Activated CD4-positive, alpha-beta T cell treated with anti-CD3 and anti-CD28 coated beads, Interleukin-2, amount 50 U/mL, for 4 hours (primary cell): ENCODE measurements at places on chromosomes 2 and 18.
A peak's percentile ranks its signal among the peaks of the same experiment; 100 is the strongest.

DNA sequence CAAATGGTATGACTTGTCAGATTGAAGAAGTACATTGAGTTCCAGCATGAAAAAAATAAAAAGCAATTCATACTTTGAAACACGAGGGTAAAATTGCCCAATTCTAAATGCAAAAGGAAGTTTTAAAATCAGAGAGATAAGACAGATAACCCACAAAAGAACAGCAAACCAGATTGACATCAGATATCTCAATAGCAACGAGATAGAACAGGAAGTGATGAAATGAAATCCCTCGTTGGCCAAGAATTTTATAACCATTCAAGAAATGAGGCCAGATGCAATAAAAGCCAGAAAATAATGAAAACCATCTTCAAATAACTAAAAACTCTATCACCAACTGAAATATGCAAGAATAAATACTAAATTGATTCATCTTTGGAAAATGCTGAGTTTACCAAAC lies 172.8 kb downstream of the CD226 start:
- no peak for DNase-seq

DNA sequence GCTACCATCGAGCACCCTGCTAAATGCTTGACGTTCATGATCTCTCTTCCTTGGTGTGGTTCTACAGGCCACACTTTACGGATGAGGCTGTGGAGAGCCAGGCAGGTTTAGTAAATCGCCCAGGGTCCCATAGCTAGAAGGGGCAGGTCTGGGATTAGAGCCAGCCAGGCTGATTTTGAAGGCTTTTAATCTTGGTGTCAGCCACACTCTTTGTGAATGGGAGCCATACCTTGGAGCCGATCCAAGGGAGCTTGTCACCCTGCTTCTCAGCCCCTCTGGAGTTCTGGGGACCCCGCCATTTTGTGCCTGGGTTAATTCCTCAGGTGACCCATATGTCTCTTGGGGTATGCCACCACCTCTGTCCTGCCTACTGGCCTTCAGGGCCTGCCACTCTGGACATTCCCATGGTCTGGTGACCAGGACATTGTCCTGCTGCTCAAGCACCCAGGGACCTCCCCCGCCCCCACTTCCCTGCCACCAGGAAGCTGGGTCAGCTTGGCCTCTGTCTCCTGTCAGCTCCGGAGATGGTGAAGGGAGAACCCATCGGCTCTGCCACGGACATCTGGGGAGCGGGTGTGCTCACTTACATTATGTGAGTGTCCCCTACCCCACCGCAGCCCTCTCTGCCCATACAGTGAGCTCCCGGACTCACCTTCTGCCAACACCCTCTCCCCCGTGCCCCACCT lies 7.3 kb upstream of the GMPPA start:
- no peak for DNase-seq

DNA sequence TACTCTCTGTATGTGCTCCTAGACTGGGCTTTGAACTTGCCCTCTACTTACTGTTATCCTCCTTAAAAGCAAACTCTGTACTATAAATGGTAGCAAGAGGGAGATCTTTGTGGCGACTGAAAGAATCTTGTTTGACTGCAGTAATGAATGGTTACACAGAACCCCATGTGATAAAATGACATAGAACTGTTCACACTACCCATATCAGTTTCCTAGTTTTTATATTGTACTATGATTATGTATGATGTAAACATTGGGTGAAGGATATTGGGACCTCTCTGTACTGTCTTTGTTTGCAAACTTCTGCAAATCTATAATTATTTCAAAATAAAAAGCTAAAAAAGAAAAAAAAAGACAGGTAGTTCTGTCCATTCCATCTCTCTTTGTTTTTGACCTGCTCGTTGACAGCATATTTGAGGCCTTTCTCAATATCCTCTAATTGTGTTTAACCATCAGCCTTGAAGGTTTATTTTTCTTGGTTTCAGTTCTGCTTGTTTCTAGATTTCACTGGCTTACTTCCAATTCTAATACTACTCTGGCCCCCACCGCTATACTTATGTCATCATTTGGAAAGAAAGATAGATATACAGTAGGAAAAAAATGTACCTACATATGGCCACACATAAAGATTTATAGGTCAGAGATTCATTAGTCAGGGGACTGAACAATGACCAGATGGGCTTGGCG lies 79.2 kb upstream of the MYO3B start:
- DNase-seq: no peak

DNA sequence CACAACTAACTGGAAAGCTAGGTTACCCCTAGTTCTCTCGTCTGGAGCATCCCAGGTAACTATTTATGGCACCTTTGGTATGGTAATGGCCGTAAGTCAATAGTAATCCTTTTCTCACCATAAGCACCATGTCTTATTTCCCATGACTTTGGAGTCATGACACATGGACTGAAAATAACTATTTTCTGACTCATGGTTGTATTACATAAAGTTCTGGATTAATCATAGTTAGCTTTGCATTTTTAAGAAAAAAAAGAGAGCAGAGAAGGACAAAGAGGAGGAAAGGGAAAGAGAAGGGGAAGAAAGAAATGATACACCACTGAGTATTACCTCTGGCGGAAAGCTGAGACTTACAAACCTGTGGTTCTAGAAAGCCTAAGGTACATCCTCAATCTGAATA lies 99.3 kb downstream of the BIN1 start:
- DNase-seq: no peak

- DNase-seq: peak; percentile 36
Measured at GRCh38 chr2:203484266-203485112, 50.6 kb downstream of the RAPH1 start.

DNA sequence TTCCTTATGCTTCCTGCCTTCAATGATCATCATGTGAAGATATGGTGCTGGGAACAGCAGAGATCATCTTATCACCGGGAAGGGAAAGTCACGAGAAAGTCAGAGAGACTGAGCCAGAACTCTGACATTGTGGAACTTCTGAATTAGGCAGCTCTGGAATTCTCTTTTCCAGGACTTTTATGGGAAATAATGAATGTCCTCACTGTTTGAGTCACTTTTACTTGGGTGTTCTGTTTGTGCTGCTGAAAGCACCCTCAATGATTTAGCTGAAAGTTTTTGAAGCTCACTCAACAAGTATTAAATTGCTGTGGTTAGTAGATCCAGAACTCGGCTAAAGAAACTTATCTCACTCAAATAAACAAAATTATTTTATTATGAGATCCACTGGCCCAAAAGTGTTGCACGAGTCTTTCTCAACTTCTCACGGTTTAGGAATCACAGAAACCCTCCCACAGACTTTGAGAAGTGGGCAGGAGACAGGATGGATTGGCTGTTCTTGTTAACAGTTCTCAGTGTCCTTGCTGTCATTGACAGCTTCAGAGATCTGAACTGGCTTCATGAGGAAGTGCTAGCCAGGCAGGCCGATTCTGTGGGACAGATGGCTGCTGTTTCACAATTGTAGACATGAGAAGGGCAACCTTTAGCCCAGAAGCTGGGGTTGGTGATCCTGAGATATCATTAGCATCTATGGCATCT lies 26.4 kb upstream of the ATRAID start:
- no peak for DNase-seq

GRCh38 chr18:76528477-76529432 lies 33.7 kb upstream of the ZNF516 start:
- no peak for DNase-seq

GRCh38 chr2:85248773-85249509 lies 78.8 kb downstream of the TGOLN2 start:
- no peak for DNase-seq

GRCh38 chr2:201208563-201209252 lies 25.8 kb downstream of the CASP10 start:
- no peak for DNase-seq

DNA sequence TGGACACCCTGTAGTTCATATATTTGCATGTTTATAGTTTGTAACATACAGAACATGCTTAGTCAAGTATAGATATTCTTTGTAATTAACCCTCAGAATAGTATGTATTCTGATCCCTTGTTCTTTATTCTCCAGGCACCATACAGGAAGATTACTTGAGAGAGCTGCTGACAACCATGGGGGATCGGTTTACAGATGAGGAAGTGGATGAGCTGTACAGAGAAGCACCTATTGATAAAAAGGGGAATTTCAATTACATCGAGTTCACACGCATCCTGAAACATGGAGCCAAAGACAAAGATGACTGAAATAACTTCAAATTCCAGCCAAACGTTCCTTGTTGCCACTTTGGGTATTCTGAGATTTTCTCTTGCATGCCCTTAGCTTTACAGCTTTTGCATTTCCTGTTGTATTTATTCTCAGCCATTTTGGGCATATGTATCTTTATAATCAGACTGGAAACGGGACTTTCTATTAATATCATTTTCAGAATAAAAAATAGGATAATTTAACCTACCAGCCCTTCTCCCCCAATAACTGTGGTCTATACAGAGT lies 6.2 kb upstream of the MYL12B start:
- DNase-seq: no peak

- DNase-seq: no peak
Measured at GRCh38 chr2:172878260-172878659, 142.6 kb downstream of the RAPGEF4 start.

- no peak for DNase-seq
Measured at GRCh38 chr2:213065583-213066442, 85.6 kb downstream of the IKZF2 start.

- no peak for DNase-seq
Measured at GRCh38 chr2:168514692-168515091, 58.6 kb downstream of the CERS6 start.
